ENCODE measurements at places on chromosomes 3 and 15.

DNA sequence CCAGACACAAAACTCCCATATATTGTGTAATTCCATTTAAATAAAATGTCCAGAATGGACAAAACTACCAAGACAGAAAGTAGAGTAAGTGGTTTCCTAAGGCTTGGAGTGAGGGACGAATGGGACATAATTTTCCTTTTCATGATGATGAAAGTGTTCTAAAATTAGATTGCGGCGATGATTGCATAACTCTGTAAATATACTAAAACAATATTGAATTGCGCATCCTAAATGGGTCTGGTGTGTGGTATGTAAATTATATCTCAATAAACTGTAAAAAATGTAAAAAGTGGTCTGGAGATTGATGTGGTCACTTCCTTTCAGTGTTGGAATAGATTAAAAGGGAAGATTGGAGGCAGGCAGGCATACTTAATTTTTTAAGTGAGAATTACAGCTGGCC lies 105.9 kb upstream of the KCNAB1 start:
- no peak for DNase-seq

GRCh38 chr15:45801543-45801942 lies 166.7 kb downstream of the SQOR start:
- DNase-seq = no peak

- no peak for DNase-seq
Observed at GRCh38 chr3:17459470-17459993, 282.9 kb downstream of the TBC1D5 start.

GRCh38 chr15:76078285-76078877 lies 18.6 kb downstream of the TMEM266 start:
- no peak for DNase-seq

GRCh38 chr3:112930771-112931170 lies 44.1 kb downstream of the CD200R1 start:
- no peak for DNase-seq

GRCh38 chr3:123048480-123049237 lies 18.2 kb upstream of the PDIA5 start:
- no peak for DNase-seq

DNA sequence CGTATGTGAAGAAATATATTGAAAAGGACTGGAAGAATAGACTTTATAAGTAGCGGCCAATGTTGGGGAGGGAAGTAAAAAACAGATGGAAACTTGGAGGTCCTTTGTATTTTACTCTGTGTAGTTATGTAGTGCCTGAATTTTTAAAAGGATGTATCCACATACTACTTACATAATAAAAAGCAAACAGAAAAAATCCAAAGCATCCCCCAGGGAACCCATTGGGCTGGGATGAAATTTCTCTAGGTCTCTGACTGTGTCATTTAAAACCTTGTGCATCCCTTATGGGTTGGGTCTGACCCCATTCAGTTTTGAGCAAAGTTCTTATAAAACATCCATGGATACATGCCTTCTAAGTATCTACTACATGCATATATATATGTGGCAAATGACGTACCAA lies 141.1 kb downstream of the NR1D2 start:
- no peak for DNase-seq

Data from umbilical cord (tissue), 2 donors.